ENCODE measurements at places on chromosomes 7 and 10. TPM values are rescaled to one million over a fixed set of nuclear protein-coding genes. Genes with fewer than 3 reads are reported as not detected.

The SBDS gene
- 65.1 TPM for polyA plus RNA-seq

DNA sequence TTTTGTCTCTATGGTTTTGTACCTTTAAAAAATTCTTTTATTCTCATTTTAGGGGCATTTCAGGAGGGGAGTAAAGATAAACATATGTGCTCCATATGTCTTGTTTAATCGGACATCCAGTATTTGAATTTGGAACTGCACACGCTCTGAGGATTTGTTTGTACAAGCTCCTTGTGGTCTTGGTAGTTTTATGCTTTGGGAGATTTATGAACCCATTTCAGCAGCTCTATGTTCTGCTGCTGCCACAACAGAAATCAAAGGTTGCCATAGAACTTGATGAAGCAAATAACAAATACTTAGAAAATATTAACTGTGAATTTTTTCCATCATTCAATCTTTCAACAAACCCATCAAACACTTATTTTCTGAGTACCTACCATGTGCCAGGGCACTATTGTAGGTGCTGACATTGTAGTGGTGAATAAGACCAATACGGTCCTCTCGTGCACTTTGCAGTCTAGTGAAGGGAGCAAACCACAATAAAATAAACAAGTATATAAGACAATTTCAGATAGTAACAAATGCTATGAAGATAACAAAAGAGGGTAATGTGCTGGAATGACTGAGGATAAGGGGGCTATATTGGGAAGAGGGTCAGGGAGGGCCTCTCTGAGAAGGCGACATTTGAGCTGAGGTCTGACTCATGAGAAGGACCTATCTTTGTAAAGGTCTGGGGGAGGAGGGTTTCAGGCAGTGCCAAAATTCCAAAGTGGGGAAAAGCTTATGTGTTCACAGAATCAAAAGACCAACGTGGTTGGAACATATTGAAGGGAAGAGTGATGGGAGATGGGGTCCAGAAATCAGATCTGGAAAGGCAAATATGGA lies 30.4 kb downstream of the MYPN start:
- peaks cover 16% of the 10 kb centered on the region for H3K27me3 ChIP-seq
- no peak overlapping the region for H3K4me3 ChIP-seq
- no peak for DNase-seq
- no peaks in the 10 kb centered on the region for H3K4me1 ChIP-seq
- no peaks in the 10 kb centered on the region for H3K36me3 ChIP-seq

DNA sequence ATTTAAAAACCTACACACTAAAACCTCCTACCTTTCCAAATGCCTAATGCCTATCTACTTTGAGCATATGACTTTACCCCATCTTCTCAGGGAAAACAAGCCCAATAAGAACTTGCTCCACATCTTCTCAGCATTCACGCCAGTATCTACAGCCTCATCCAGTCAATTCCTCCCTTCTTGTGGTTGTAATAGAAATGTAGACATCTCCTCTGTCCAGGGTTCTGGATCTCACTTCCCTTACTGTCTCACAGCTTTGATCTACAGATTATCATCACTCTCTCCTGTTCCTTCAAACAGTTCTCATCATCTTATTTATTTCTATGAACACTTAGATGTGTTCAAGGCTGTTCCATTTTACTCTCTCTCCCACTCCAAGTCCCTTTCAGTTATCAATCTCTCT lies 70.4 kb upstream of the NOBOX start:
- no peak overlapping the region for H3K27ac ChIP-seq
- no peak overlapping the region for H3K4me3 ChIP-seq
- DNase-seq: no peak
- peaks cover 33% of the 10 kb centered on the region for H3K36me3 ChIP-seq
- no peaks in the 10 kb centered on the region for H3K27me3 ChIP-seq
- H3K4me1 ChIP-seq: no peaks in the 10 kb centered on the region

The FGF8 gene
- polyA plus RNA-seq: not detected

GRCh38 chr7:39453743-39454355 lies 112.4 kb upstream of the YAE1 start:
- H3K27me3 ChIP-seq: peaks cover 12% of the 10 kb centered on the region
- no peak overlapping the region for H3K27ac ChIP-seq
- H3K4me1 ChIP-seq: no peaks in the 10 kb centered on the region
- no peak overlapping the region for H3K4me3 ChIP-seq

DNA sequence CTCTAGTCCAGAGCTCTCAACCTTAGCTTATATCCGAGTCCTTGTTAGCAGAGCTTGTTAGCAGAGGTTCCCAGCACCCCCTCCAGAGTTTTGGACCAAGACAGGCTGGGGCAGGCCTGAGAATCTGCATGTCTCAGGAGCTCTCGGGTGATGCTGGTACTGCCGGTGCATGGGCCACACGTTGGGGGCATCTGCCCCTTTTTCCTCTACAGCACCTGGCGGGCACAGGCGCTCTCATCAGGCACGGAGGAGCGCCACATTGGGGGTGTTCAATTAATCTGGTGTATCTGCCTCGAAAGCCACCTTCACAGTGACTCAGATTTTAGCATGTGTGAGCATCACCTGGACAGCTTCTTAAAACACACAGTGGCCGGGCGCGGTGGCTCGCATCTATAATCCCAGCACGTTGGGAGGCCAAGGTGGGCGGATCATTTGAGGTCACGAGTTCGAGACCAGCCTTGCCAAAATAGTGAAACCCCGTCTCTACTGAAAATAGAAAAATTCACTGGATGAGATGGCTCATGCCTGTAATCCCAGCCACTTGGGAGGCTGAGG lies 117.7 kb downstream of the ELFN1 start:
- no peak for DNase-seq
- peaks cover 3% of the 10 kb centered on the region for H3K36me3 ChIP-seq
- peaks cover 16% of the 10 kb centered on the region for H3K27me3 ChIP-seq
- peaks cover 9% of the 10 kb centered on the region for H3K4me1 ChIP-seq
- H3K27ac ChIP-seq: no peak overlapping the region

The HOXA5 gene
- not detected for polyA plus RNA-seq

DNA sequence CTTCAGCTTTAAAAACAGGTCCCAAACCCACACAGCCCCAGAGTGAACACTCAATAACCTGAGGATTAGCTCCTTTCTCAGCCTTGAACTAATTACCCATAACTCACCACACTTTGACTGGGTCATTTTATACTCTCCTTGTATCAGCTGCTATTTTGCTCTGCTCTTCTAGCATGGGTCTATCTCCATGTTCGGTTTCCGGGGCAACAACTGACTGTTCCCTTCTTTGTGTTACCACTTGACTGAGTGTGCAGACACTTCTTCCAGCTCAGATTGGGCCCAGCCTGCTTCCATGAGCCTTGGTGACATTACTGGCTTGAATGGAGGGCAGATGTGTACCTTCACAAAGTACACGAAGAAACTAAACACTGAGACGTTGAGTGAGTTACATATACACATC lies 31.5 kb upstream of the PRPS1L1 start:
- no peaks in the 10 kb centered on the region for H3K36me3 ChIP-seq
- no peak for DNase-seq
- H3K4me1 ChIP-seq: no peaks in the 10 kb centered on the region
- H3K4me3 ChIP-seq: no peak overlapping the region

- H3K36me3 ChIP-seq: no peaks in the 10 kb centered on the region
- peaks cover 4% of the 10 kb centered on the region for H3K4me1 ChIP-seq
- H3K27ac ChIP-seq: no peak overlapping the region
- H3K4me3 ChIP-seq: no peak overlapping the region
These were observed 52.6 kb upstream of the TMEM106B start for GRCh38 chr7:12158334-12159060.

DNA sequence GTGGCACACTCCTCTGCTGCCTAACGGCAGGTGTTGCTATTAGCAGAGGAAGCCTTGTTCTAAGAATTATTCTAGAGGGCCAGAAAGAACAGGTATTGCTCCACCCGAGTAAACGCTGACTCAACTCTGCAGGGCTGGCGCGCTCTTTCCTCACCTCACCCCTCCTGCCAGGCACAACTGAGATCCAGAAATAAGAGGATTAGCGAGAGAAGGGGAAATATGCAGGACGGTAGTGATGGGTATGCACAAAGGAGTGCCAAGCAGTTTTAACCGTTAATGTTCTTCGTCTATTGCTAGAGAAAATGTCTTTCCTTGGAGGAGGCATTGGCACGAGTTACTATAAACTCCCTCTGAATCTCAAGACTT lies 369 bp upstream of the SCIN start:
- no peak for DNase-seq
- peaks cover 38% of the 10 kb centered on the region for H3K27me3 ChIP-seq
- H3K4me1 ChIP-seq: peaks cover 12% of the 10 kb centered on the region

- no peak overlapping the region for H3K27ac ChIP-seq
- H3K4me1 ChIP-seq: no peaks in the 10 kb centered on the region
- no peaks in the 10 kb centered on the region for H3K27me3 ChIP-seq
These were observed 195.7 kb downstream of the CACNA2D1 start for GRCh38 chr7:82247814-82248433.

GRCh38 chr10:86744067-86744725 lies 12.2 kb upstream of the BMPR1A start:
- no peak for DNase-seq
- no peak overlapping the region for H3K27ac ChIP-seq
- peaks cover 14% of the 10 kb centered on the region for H3K27me3 ChIP-seq
- H3K4me1 ChIP-seq: peaks cover 5% of the 10 kb centered on the region

- peak overlapping the region; percentile 75 for H3K27ac ChIP-seq
- H3K4me3 ChIP-seq: no peak overlapping the region
- no peak for DNase-seq
- no peaks in the 10 kb centered on the region for H3K4me1 ChIP-seq
These were observed 26.2 kb downstream of the PPP3CB start for GRCh38 chr10:73469579-73469978.

DNA sequence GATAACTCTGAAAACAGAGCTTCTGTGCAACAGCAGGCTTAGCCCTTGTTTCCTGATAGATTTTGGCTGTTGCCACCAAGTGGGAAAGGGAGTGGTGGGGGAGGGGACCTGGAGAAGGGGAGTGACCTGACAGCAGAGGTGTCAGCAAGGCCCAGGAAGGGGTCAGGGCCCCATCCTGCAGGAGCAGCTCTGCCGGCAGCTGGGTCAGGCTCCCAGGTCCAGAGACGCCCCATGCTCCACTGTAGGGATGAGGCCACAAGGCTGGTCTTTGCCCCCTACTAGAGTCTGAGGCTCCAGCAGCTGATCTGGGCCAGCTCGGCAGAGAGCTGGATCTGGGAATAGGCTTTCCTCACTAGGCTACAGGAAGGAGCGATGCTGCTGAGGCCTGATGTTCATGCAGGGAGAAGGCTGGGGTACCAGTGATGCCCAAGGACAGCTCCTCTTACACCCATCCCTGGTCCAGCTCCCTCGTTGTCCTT lies 44.0 kb upstream of the ZMIZ1 start:
- no peak for DNase-seq
- no peak overlapping the region for H3K4me3 ChIP-seq
- peaks cover 69% of the 10 kb centered on the region for H3K4me1 ChIP-seq
- no peaks in the 10 kb centered on the region for H3K27me3 ChIP-seq

- H3K4me3 ChIP-seq: no peak overlapping the region
- H3K27ac ChIP-seq: no peak overlapping the region
- no peaks in the 10 kb centered on the region for H3K4me1 ChIP-seq
- no peaks in the 10 kb centered on the region for H3K27me3 ChIP-seq
- no peak for DNase-seq
These were observed 971.7 kb downstream of the ANKRD7 start for GRCh38 chr7:119196183-119196582.

GRCh38 chr7:152522571-152523067 lies 86.8 kb upstream of the KMT2C start:
- H3K27me3 ChIP-seq: peaks cover 5% of the 10 kb centered on the region
- no peak overlapping the region for H3K27ac ChIP-seq
- no peak for DNase-seq
- H3K36me3 ChIP-seq: no peaks in the 10 kb centered on the region
- H3K4me1 ChIP-seq: no peaks in the 10 kb centered on the region

DNA sequence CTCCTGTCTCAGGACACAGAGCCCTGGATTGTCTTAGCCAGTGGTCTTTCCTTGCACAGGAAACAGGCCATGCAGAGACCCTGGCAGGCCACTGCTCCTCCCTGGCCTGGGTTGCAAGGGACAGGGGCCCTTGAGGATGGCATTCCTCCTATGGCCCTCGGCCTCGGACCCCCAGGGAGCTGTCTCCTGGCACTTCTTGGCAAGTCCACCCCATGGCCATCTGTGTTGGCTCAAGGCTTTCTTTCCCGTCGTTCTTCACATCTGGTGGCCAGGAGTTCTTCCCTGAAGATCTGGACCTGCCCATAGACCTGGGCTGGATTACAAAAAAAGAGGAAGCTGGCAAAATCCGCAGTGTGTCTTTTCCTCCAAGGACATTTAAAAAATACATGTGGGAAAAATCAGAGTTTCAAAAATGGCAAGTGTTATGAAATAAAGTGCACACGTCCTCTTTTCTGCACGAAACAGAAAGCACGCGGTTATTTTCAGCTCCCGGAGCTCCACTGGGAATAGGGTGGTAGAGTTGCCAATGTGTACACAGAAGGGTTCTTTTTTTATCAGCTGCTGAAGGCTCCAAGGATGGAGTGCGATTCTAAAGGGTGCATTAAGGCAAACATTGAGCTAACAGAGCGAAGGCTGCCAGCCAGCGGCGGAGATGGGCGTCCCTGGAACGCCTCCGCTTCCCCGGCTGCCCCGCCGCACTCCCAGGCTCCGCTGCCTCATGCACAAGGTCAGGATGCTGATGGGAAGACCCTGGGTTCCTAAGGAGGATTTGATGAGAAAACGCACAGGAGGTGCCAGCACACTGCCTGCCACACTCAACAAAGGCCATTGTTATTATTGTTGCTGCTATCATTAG lies 62.8 kb upstream of the FAM20C start:
- H3K36me3 ChIP-seq: no peaks in the 10 kb centered on the region
- no peaks in the 10 kb centered on the region for H3K4me1 ChIP-seq
- no peak for DNase-seq
- H3K4me3 ChIP-seq: no peak overlapping the region

DNA sequence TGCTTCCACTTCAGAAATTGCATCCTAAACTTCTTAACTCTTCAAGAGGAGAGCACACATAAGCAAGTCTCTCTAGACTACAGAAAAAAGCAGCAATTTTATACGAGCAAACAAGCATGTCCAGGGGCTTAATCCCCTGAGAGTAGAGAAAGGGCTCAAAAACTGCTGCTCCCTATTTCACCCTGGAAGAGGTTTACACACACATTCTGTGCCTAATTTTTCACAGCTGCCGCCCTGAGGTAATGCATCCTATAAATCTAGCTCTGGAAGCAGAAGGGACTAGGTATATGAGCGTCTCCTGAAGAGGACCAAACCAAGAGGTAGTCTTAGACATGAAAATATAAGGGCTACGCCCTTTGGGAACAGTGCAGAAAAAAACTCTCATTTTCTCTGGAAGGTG lies 73.1 kb downstream of the CRPPA start:
- no peaks in the 10 kb centered on the region for H3K27me3 ChIP-seq
- DNase-seq: no peak
- peaks cover 28% of the 10 kb centered on the region for H3K36me3 ChIP-seq
- H3K4me3 ChIP-seq: no peak overlapping the region
- H3K27ac ChIP-seq: no peak overlapping the region
- H3K4me1 ChIP-seq: peaks cover 9% of the 10 kb centered on the region

The NKX2-3 gene
- polyA plus RNA-seq: not detected

DNA sequence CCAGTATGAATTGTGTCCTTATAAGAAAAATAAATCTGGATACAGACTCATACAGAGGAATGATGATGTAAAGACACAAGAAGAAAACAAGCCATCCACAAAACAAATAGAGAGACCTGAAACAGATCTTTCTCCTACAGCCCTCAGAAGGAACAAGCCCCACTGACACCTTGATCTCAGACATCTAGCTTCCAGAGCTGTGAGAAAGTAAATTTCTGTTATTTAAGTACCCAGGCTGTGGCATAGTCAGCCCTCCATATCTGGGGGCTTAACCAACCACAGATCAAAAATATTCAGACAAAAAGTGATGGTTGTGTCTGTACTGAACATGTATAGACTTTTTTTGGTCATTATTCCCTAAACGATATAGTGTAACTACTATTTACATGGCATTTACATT lies 23.9 kb upstream of the ANKRD1 start:
- no peak for DNase-seq
- H3K4me1 ChIP-seq: peaks cover 9% of the 10 kb centered on the region
- no peaks in the 10 kb centered on the region for H3K27me3 ChIP-seq
- H3K36me3 ChIP-seq: no peaks in the 10 kb centered on the region
